ENCODE measurements at places on chromosomes 4 and X.

DNA sequence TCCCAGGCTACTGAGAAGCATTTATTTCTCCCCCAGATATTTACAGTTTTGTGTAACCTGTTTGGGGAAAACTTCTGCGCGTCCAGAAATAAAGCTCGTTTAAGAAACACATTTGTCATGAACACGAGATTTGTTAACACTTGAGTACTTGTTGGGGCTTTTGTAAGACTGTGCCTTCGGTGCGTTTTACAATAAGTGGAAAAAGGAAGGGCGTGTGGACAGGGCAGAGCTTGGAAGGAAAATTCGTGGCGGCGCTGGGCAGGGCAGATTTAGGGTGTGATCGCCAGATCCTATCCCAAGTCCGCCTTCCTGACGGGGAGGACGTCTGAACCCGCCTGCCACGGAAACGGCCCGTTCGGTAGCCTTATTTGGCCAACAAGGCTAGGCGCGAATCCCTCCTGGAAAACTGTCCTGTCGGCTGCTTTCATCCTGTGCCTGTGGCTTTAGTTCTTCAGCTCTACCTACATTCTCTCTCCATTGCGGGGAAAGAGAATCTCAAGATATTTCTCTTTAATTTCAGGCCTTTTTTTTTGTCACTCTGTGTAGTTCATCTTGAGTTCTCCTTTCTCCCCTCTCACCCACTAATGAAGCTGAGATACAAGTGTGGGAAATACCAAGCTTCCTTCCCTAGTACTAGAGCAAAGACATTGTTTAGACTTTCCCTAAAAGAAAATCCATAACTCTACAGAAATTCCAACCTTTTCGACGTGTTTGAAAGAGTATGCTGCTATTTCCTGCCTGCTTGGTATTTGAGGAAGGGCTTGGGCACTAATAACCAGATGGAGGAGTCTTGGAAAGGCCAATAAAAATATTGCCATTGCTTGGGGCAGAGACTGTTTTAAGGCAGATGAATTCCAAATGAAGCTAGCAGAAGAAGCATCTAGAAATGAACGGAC lies 982 bp downstream of the PDLIM5 start:
- no peak for DNase-seq

- DNase-seq: no peak
Measured at GRCh38 chr4:147725673-147726072, 6.2 kb upstream of the ARHGAP10 start.

DNA sequence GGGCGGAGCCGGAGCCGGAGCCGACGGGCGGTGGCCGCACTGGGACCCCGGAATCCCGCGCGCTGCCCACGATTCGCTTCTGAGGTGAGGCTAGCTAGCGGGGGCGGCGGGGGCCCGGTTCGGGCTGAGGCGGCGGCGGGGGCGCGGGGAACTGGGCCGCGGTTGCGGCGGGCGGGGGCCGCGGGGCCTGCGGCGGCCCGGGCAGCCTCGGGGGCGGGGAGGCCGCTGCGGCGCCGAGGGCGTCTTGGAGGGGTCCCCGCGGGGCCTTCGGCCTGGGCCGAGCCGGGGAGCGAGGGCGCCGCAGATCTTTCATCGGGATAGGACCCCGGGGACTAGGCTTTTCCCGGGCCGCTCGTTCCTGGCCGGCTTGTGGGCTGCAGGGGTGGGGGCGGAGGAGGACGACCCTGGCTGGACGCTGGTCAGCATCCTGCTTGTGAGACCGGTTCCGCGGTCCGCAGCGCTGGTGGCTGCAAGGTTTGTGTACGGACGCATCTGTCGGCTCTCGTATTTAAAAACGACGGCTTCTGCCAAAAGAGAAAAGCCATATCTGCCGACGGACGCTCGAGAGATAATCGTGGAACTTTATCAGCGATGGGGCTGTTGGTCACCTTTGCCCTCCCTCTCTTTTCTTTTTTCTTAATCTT lies 419 bp downstream of the ADD1 start:
- no peak for DNase-seq

- DNase-seq: no peak
Measured at GRCh38 chrX:16418650-16419049, 231.3 kb upstream of the S100G start.

GRCh38 chrX:123739474-123739873 lies 6.6 kb upstream of the THOC2 start:
- no peak for DNase-seq

- DNase-seq: no peak
Measured at GRCh38 chrX:2954541-2954940, 25.4 kb upstream of the ARSD start.

All from stimulated activated CD8-positive, alpha-beta memory T cell treated with anti-CD3 and anti-CD28 coated beads, Interleukin-7, amount 100 ng/mL, for 1 hour (primary cell).